ENCODE measurements at places on chromosomes 5 and 9. TPM values are rescaled to one million over a fixed set of nuclear protein-coding genes. Genes with fewer than 3 reads are reported as not detected.

The PKD2L2 gene
- total RNA-seq: not detected

The NUTM2G gene
- not detected for total RNA-seq

DNA sequence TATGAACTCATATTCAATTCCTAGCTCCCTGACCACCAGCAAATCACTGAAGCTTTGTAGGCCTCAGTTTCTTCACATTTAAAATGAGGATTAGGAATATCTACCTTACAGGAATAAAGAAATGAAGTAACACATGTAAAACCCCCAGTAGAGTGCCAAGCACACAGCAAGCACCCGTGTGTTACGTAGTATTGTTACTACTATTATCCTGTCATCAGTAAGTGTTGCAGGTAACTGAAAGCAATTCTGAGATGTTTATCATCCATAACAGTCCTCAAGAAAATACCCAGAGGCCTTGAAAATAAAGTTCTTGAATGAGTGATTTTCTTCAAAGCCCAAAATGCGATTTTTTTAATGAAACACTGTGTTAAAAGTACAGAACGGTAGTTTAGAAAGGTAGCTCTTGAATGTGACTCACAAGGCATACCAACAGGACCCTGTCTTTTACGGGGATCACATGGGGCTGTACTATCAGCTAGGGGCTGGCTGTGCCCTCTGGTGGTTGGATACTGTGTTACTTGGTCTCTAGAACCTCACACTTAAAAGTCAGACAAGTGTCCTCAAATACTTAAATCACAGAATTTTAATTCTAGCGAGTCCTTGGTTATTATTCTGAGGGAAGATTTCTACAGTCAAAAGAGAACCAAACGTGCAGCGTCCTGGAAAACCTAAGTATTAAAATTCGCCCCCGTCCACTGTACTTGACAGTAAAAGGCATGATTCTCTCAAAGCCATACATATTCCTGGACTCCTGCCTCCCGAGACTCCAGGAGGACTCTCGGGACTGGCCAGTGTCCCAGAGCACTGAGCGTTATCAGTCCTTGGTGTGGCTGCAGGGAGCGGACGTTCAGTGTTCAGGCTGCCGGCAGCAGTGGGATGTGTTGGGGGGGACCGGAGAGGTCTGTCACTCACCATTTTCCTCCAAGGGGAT, 725 bp downstream of the NDUFB6 start:
- peak; percentile 77 for DNase-seq

DNA sequence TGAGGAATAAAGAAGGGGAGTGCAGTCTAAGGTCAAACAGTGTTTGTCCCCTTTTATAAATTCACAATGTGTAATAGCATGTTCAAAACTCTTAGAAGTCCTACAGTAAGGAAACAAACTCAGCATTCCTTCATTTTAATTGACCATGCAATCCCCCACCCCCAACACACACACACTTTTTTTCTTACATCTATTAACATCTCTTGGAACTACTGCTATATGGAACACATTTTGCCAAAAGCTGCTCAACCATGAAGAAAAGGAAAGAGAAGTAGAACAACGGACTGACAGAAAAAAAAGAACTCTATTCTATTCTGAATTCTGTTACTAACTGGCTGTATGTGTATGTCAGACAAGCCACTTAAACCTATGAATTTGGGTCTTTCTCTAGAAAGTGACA, 2.8 kb upstream of the CTNNAL1 start:
- no peak for DNase-seq

DNA sequence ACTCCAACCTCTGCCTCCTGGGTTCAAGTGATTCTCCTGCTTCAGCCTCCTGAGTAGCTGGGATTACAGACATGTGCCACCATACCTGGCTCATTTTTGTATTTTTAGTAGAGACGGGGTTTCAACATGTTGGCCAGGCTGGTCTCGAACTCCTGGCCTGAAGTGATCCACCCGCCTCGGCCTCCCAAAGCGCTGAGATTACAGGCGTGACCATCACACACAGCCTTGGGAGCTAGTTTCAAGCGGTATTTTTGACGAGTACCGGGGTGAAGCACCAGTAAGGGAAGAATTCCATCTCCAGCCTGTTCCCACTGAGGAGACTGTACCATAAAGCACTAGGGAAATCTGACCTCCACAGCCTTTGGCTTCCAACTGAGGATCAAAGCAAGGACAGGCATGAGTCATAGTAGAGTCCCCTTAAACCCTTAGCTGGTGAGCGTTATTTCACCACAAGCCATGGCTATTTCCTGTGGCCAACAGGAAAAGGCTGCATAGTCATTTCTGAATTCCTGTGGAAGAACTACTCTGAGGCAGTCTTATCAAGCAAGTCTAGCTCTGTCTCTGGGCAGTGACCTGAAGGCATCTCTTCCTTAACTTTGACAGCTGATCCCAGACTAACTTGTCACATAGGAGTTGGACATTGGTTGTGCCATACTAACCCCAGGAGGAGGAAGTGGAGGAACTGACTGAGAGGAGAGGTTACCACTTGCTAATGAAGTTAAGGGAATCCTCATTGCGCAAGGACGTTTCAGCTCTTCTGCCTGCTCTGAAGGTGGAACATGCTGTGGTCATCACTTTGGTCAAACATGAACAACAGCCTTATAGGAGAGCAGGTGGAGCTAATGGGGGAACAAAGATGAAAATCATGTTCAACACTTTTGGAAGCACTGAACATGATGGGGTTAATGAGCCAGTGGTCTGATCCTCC, 85.8 kb upstream of the DMRT1 start:
- DNase-seq: no peak

GRCh38 chr5:56772767-56773166, 42.6 kb upstream of the MAP3K1 start:
- no peak for DNase-seq

Data from left colon (tissue), 2 donors.